GM03348 (cell line): ENCODE measurements at places on chromosomes 11 and 22.

DNA sequence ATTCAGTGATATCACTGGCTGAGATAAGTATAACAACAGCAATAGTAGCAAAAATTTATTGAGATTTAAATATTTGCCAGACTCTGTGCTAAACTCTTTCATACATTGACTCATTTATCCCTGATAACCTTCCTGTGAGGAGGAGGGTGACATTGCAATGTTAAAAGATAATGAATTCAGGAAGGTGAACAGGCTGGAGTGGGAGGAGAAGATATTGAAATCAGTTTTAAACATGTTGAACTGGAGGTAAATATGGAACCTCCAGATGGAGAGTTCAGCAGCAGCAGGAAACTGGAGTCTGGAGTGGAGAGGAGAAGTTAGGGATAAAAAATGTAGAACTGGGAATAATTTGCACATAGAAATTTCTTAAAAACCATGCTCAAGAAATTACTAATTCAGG lies 142.0 kb upstream of the FAT3 start:
- DNase-seq, result no peak

- DNase-seq, result no peak
Measured at GRCh38 chr11:117591316-117592039, 205.5 kb downstream of the DSCAML1 start.

GRCh38 chr11:36110668-36111410 lies 167.0 kb downstream of the LDLRAD3 start:
- DNase-seq, result no peak

DNA sequence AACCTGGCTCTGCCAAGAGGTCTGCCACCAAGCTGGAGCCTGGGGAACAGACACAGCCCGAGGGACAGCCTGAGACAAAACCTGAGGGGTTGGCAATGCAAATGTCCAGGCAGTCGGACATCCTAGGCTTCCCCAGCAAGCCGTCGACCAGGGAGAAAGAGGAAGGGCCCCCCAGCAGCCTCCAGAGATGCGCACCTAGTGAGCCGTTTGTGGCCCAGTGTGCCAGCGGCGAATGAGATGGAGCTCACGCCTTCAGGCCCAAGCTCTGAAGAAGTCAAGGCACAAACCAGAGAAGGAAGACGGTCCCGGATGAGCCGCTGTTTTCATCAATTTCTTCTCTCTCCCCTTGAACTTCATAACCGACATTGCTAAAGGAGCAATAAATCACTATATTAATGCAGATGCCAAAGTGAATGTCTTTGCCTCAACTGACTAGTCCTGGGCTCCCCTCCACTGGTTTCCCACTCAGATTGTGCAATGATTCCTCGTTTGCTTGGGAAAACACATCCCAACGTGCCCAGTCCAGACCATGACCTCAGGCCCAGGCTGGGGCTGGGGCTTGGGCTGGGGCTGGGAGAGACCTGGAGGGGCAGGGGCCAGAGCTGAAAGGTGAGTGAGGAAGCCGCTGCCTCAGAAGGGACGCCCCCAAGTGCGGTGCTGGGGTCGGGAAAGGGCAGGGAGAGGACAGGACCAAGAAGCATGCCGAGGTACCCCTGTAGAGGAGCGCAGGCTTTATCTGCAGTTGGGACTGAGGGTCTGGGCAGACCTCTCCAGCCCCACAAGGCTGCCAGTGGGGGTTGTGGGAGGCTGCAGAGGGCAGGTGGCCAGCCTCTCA lies 3.5 kb upstream of the DGCR2 start:
- DNase-seq, result no peak

GRCh38 chr11:45382133-45382878 lies 96.2 kb upstream of the SYT13 start:
- no peak for DNase-seq

DNA sequence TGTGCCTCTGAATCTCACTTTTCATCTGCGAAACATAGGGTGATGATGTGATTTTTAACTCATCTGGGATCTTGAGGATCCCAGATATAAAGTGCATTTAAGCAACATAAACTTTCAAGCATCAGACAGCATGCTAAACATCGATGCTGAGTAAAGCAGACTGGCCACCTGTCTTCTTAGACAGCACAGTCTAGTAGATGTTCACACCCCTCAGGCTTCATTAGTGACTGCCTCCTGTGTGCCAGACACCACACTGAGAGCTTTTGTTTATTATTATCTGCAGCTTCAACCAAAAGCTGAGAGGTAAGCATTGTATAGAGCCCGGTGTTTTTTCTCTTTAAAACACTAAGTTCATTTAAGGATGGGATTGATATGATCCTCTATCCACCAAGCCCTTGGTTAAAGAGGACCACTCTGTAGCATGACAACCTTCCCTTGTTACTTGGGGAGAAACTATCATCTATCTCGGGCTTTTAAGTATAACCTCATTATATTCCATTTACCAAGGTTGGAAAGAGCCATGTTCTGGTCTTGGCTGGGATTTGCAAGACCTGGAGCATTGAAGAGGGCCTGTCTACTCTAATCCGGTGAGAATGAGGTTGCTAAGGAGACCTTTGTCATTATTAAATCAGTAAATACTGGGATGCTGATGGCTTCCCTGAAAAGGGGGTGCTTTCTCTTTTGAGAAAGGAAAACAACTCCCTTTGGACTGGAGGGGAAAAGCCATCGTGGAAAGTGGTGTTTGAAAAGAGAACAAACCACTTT lies 114.2 kb upstream of the SEZ6L start:
- no peak for DNase-seq

DNA sequence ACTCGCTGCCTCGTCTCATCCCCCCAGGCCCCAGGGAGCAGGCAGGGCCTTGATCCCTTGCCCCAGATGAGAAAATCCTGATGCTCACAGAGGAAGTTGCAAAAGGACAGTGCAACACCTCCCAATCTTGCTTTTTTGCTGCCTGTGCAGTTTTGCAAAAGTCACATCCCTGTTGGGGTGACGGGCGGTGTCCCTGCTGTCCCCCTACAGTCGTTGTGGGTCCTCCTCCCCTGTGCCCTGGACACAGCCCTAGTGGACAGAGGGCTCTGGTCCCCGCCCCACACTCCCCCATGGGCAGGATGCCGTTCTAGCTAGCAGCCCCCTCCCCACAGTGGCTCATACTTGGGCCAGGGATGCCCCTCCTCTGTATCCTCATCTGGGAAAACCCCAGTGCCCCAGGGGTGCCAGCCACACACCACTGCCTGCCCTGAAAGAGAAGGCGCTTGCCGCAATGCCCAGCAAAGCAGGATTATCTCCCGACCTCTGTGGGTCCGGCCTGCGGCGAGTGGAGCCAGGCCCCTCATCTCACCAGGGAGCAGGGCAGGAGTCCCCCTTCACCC lies 18.4 kb upstream of the CTSD start:
- no peak for DNase-seq

DNA sequence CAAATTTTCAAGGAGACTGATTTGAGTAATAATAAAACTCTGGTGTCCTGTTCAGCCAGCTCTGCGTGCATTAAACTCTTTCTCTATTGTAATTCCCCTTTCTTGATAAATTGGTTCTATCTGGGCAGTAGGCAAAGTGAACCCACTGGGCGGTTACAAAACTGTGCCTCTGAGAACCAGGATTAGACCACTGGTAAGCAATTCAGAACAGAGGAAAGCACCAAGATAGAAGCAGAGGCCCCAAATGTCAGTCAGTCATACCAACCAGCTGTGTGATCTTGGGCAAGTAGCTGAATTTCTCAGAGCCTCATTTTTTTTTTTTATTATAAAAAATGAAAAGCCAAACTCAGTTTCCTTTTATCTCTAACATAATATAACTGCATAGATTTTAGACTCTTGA lies 54.9 kb downstream of the TRIM44 start:
- no peak for DNase-seq

GRCh38 chr11:46001448-46001914 lies 79.0 kb downstream of the LARGE2 start:
- peak; percentile 54 for DNase-seq

- peak; percentile 88 for DNase-seq
Measured at GRCh38 chr11:64553554-64554201, 37.3 kb upstream of the SLC22A12 start.

- DNase-seq, result no peak
Measured at GRCh38 chr11:117919781-117920221, 9.4 kb downstream of the TMPRSS13 start.
